Activated naive CD8-positive, alpha-beta T cell treated with anti-CD3 and anti-CD28 coated beads, Interleukin-2, amount 10 ng/mL, durations not matched to agents 7 days and 5 days (primary cell): ENCODE measurements at places on chromosomes 4 and X. TPM values are rescaled to one million over a fixed set of nuclear protein-coding genes. Genes with fewer than 3 reads are reported as not detected.

Gene HPGD
- 10.7 TPM for total RNA-seq

DNA sequence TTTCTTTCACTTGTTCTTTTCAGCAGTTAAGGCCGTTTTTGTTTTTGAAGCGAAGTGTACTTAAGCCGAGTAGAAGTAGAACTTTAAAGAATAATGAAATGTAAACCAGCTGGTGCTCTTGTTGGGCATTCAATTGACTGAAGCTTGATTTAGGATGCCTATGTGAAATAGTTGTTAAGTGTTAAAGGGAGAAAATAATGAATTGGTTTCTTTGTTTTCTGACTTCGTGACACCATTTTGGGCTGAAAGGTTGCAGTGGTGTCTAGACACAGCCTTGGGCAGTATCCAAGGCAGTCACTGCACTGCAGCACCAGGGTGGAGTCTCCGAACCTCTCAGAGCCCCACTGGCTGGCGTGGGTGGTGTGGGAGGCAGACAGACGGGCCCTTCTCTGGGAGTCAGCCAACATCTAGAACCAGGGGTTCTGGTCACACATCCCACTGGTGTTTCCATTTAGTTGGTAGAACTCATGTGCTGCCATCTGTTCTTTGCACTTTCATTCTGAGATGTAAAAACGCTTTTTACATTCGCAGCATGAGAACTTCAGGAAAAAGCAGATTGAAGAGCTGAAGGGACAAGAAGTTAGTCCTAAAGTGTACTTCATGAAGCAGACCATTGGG, 3.5 kb downstream of the UCHL1 start:
- H3K4me1 ChIP-seq, result peaks cover 5% of the 10 kb centered on the region
- H3K36me3 ChIP-seq, result no peaks in the 10 kb centered on the region
- peaks cover 41% of the 10 kb centered on the region for H3K27me3 ChIP-seq
- no peak for DNase-seq
- no peak overlapping the region for H3K4me3 ChIP-seq
- no peak overlapping the region for H3K27ac ChIP-seq

Gene STPG2
- total RNA-seq, result not detected

DNA sequence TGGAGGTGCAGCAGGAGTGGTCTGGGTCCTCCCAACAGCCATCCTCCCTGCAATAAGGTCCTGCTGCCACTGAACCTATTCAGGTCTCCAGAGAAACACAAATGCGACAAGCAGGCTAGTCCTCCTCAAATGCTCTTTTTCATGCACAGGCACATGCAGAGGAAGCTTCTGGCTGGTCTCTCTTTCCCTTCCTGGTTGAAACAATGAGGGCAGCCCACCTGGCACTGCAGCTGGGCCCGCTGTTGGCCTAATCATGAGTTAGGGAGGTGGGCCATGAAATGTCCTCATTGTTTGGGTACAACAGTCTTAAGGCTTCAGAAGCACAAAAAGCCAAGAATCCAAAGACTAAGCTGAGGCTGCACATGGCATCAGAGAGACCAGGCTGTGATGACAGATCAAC, 151.0 kb downstream of the SH3KBP1 start:
- no peaks in the 10 kb centered on the region for H3K27me3 ChIP-seq
- H3K27ac ChIP-seq, result no peak overlapping the region
- H3K4me1 ChIP-seq, result peaks cover 29% of the 10 kb centered on the region
- peaks cover 4% of the 10 kb centered on the region for H3K36me3 ChIP-seq

Gene GPR82
- total RNA-seq, result 1.1 TPM

DNA sequence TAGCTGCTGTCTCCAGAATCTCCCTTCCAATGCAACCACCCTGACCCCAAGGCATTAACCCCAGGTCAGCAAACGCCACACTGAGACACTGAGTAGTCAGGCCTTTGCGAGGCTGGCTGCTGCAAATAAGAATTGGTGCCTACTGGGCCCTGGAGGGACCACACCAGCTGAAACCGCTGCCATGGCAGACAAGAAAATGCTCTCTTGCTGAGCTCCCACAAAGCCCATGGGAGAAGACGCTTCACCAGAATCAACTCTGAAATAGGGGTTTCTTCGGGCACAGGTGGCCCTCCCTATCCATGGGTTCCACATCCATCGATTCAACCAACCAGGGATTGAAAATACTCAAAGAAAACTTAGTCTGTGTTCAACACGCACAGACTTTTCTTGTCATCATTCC, 26.7 kb upstream of the CRMP1 start:
- H3K36me3 ChIP-seq, result no peaks in the 10 kb centered on the region
- H3K4me3 ChIP-seq, result no peak overlapping the region
- H3K4me1 ChIP-seq, result peaks cover 2% of the 10 kb centered on the region
- peaks cover 2% of the 10 kb centered on the region for H3K27me3 ChIP-seq

DNA sequence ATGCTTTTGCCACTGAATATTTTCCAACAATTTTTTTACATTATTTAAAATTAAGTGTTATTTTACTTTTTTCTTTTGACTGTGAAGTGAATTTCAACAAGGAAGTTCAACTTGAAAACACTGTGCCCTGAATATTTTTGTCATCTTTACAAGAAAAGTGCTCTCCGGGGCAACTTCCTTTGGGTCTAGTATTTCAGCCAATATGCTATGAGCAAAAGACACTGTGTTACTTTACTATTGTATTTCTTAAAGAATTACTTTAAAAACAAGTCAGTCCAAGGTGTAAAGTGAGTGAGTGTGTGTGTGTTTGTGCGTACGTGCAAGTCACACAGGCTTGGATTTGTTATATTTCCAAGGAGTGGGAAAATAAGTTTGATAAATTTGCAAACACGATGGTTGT, 7.6 kb upstream of the USP53 start:
- peaks cover 3% of the 10 kb centered on the region for H3K27me3 ChIP-seq
- H3K4me1 ChIP-seq, result peaks cover 5% of the 10 kb centered on the region
- H3K36me3 ChIP-seq, result no peaks in the 10 kb centered on the region
- no peak overlapping the region for H3K4me3 ChIP-seq

GRCh38 chr4:37675587-37676290, 10.4 kb downstream of the RELL1 start:
- peaks cover 55% of the 10 kb centered on the region for H3K36me3 ChIP-seq
- peak overlapping the region; percentile 73 for H3K4me3 ChIP-seq
- DNase-seq, result peak; percentile 32
- H3K4me1 ChIP-seq, result peaks cover 64% of the 10 kb centered on the region

DNA sequence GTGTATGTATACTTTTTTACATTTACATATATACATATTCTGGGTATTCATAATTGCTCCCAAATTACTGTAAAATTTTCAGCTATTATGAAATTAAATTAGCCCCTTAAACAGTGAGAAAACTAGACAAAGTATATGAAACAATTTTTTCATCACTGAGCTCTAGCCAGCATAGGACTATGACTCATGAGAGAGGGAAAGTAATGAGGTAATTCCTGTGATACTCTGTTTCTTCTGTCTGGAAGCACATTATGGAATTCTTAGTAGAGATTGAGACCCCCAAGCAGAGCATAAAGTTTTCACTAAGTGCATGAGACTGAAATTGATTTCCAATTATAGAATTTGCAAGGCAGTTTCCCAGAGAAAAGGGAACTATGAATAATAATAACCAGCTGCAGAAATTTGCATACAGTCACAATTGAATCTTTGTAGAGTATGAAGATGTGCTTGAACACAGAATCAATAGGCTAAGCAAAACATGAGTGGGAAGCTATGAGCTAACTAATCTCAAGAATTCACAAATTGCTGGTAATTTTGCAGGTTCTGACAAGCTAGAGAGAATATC, 779.3 kb downstream of the ARAP2 start:
- H3K36me3 ChIP-seq, result no peaks in the 10 kb centered on the region
- H3K27me3 ChIP-seq, result no peaks in the 10 kb centered on the region
- H3K27ac ChIP-seq, result no peak overlapping the region
- no peak overlapping the region for H3K4me3 ChIP-seq

DNA sequence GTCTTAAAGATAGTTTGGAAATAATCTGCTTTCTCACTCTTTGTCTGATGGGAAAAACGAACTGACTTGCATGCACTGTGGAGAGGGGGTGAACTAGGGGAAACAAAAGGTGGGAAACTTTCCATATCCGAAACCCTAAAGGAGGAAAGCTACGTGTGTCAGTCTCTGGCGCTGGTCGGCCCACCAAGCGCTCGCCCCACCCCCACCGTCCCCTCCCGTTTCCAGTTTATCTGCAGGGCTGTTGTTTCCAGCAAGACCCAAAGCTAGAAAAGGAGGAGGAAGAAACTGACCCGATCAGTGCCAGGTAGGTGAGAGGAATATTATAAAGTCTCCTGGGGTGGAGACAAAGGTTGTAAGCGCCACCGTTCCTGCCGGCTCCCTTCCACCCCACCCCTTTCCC, 552 bp downstream of the TCEAL9 start:
- DNase-seq, result no peak
- no peaks in the 10 kb centered on the region for H3K36me3 ChIP-seq
- H3K4me1 ChIP-seq, result peaks cover 6% of the 10 kb centered on the region
- H3K4me3 ChIP-seq, result peak overlapping the region; percentile 84

DNA sequence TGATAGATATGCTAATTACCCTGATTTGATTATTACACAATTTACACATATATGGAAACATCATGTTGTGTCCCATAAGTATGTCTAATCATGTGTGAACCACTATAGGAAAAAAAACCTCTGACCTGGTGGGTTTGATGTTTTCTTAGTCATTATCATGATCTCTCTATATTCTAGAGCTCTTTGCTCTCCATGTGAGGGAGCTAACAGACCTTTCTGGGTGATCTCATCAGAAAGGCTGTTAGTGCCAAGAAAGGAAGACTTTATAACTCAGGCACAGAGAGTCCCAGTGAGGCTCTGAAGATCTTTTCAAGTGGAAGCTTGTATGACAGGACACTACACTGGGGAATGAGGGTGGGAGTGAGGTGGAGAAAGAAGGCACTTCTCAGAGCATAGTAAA, 527.7 kb upstream of the MAGEB2 start:
- no peak overlapping the region for H3K4me3 ChIP-seq
- H3K27me3 ChIP-seq, result peaks cover 1% of the 10 kb centered on the region
- no peak for DNase-seq
- H3K27ac ChIP-seq, result no peak overlapping the region

GRCh38 chrX:79130857-79131256, 13.6 kb upstream of the GPR174 start:
- H3K27ac ChIP-seq, result no peak overlapping the region
- peaks cover 4% of the 10 kb centered on the region for H3K36me3 ChIP-seq
- H3K4me1 ChIP-seq, result peaks cover 7% of the 10 kb centered on the region
- no peaks in the 10 kb centered on the region for H3K27me3 ChIP-seq
- no peak overlapping the region for H3K4me3 ChIP-seq
